ENCODE measurements at places on chromosomes 2 and 18. TPM values are rescaled to one million over a fixed set of nuclear protein-coding genes. Genes with fewer than 3 reads are reported as not detected.

Gene BOLL
- not detected for total RNA-seq

Gene DLX2
- total RNA-seq = not detected

Gene ATIC
- 88.4 TPM for total RNA-seq

Gene SLC9A4
- not detected for total RNA-seq

Gene HOXD8
- 13.3 TPM for total RNA-seq

Gene ELMOD3
- total RNA-seq = 47.7 TPM

Gene AP1S3
- total RNA-seq = 0.61 TPM

Gene KCNK3
- total RNA-seq = 1.9 TPM

Gene YIPF4
- 43.1 TPM for total RNA-seq

Gene TUBA3E
- total RNA-seq = not detected

Gene SERPINB3
- total RNA-seq = not detected

Gene IHH
- 0.26 TPM for total RNA-seq

Gene SCN3A
- total RNA-seq = 1.3 TPM

Gene ESPNL
- total RNA-seq = 0.48 TPM

Gene ARHGEF4
- total RNA-seq = 9.4 TPM

Gene TMEM17
- 1.4 TPM for total RNA-seq

Gene PSD4
- 13.2 TPM for total RNA-seq

Gene LYPD6B
- total RNA-seq = not detected

Gene ABCG5
- not detected for total RNA-seq

Gene SGPP2
- not detected for total RNA-seq

Gene IL1RN
- total RNA-seq = 8.9 TPM

Gene GLI2
- total RNA-seq = 4.1 TPM

Gene MSH6
- total RNA-seq = 31.2 TPM

Gene SPATA3
- not detected for total RNA-seq

Gene MYO3B
- total RNA-seq = not detected

Gene GAD1
- total RNA-seq = not detected

Gene CFAP65
- total RNA-seq = not detected

Gene CHAC2
- total RNA-seq = 7.1 TPM

Gene OBSL1
- total RNA-seq = 61.5 TPM

Gene MYCN
- total RNA-seq = 0.29 TPM

Gene GORASP2
- 78.2 TPM for total RNA-seq

Gene MAB21L4
- not detected for total RNA-seq

Gene OTOS
- not detected for total RNA-seq

Gene GPAT2
- 9.0 TPM for total RNA-seq

Gene POTEJ
- not detected for total RNA-seq

Gene CMPK2
- total RNA-seq = 8.7 TPM

Gene UGT1A4
- not detected for total RNA-seq

Gene KLHL41
- 0.55 TPM for total RNA-seq

Gene ACTR3
- 181 TPM for total RNA-seq

Gene MALL
- 20.8 TPM for total RNA-seq

Gene SCN9A
- 5.7 TPM for total RNA-seq

Gene AFF3
- 4.5 TPM for total RNA-seq

Gene VSNL1
- not detected for total RNA-seq

Gene NFU1
- total RNA-seq = 94.2 TPM

Gene MMADHC
- 82.5 TPM for total RNA-seq

Gene SETBP1
- 21.6 TPM for total RNA-seq

Data from mesenteric fat pad (tissue), 1 donor.